Fibroblast of skin of left quadriceps (primary cell): ENCODE measurements at places on chromosomes 5 and 9.

DNA sequence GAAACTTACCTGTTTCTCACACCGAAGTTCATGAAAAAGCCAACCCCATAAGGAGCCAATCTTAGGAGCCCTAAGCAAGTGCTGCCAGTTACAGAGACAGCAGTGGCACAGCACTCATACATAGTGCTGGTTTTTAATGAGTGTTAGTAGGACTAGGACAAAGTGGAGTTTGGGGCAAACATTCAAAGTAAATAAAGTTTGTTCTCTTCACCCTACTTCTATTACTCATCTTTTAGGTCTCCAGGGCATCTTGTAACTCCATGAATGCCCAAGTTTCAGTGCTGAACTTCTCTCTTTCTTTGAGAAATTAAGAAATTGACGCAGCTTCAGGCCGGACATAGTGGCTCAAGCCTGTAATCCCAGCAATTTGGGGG lies 584.7 kb downstream of the EBF1 start:
- no peak for DNase-seq

DNA sequence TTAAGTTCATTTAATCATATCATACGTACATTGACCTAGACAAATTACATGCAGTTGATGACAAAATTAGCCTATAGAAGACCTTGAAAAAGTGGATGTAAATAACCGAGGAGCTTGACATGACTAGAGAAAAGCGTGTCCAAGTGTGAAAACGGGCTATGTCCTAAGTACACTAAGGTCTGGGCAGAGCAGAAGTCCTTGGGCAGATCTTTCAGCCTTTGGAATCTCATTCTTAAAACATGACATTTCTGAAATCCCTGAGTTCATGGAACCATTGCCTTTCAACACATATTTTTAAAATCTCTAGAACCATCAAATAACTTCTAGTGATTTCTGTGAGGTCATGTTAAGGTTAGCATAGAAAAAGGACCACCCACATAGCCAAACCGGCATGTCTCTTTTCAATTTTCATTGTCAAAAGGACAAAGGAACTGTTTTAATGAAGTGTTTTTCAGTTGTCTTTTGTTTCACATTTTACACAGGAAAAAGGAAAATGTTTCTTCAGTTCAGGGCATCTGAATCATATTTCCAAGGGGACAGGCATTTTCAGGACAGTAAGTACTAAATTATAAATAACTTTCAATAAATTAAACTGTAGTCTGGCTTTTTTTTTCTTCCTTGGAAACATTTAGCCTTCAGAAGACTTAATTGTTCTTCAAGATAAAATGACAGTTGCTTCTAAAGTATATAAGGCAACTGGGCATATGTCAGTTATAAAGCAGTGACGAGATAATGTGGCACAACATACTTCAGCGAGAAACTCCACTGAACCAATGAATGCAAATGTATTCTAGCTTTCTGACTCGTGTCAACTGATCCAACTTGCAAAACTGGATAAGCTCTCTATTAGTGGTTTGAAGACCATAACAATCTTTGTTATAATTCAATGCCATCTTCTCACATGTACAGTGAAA lies 416.8 kb downstream of the NFIB start:
- DNase-seq, result no peak

DNA sequence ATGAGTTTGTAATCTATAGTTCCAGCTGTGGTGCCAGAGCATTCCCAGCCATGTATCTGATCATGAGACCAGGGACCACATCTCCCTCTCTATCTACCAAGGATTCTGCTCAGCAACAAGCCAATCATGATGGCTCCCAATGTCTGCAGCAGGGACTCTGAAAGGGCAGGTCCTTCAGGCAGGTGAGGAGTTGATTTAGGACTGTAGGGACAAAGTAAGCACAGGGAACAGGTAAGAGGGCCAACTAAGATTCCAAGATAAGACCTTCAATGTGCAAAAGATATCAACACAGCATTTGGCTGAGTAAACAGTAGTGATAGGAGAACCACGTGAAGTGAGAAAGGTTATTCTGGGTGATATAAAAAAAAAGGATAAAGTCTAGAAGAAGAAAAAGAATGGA lies 8.5 kb downstream of the XPA start:
- DNase-seq, result no peak

- DNase-seq, result no peak
Observed at GRCh38 chr9:26669701-26670670, 222.6 kb downstream of the CAAP1 start.

- DNase-seq, result no peak
Observed at GRCh38 chr9:97852399-97853055, 499 bp upstream of the FOXE1 start.

- no peak for DNase-seq
Observed at GRCh38 chr5:68292316-68292715, 76.8 kb downstream of the PIK3R1 start.

- DNase-seq, result no peak
Observed at GRCh38 chr5:148687427-148687826, 33.1 kb upstream of the HTR4 start.

- no peak for DNase-seq
Observed at GRCh38 chr5:147369742-147370374, 135.0 kb downstream of the STK32A start.

DNA sequence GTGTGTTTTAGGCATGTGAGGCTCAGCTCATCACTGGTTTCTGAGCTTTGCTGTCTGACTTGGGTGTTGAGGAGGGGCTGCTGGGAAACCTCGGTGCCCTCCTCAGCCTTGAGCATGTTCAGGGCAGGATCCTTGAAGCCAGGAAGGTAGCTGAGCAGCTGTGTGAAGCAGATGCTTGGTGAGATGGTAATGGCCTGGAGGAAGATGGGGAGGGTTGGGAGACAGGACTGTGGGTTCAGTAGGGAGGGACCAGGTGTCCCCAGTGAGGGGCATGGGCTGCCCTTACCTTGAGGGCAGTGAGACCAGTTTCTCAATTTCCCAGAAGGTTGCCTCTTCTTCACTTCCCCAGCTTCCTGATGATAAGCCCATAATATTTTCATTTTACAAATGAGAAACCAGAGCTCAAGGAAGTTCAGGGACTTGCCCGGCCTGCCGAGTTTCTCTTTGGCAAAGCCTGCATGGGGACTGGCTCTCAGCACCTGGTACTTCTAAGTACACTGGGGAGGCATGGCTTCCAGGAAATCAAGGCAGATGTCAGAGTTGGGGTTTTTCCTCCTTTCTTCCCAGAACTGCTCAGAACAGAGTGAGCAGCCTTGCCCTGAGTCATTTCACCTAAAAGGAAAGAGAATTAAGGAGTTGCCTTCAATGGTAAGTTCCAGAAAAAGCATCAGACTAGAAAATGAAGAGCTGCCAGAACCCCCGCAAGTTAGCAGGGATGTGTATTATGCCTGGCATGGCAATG lies 225.7 kb downstream of the MAST4 start:
- DNase-seq, result no peak

- no peak for DNase-seq
Observed at GRCh38 chr5:122030251-122030650, 47.8 kb downstream of the LOX start.

GRCh38 chr9:99416007-99416406 lies 193.9 kb downstream of the SEC61B start:
- DNase-seq, result no peak

DNA sequence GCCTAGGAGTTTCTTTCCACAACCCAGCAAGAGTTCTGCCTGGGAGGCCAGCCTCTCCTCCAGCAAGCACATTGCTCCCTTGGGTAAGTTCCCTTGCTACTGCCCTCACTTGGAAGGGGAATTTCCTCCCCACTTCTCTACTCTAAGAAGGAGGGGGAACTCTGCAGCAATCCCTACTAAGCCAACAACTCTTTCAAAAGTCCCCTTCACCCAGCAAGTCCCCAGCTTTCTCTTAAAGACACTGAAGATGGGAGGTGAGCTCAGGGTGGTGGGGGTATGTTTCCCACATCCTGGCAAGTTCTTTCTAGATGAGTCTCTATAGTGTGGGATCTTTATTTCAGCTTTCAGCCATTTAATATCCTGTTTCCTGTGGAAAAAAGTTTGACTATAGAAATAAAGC lies 49.0 kb downstream of the PDE8B start:
- no peak for DNase-seq

GRCh38 chr5:50807661-50808060 lies 141.2 kb downstream of the PARP8 start:
- DNase-seq, result no peak

GRCh38 chr9:93306081-93306480 lies 122.1 kb downstream of the WNK2 start:
- no peak for DNase-seq

- no peak for DNase-seq
Observed at GRCh38 chr5:125655156-125655555, 768.1 kb upstream of the GRAMD2B start.

- peak; percentile 56 for DNase-seq
Observed at GRCh38 chr5:35803191-35803651, 53.5 kb upstream of the IL7R start.

DNA sequence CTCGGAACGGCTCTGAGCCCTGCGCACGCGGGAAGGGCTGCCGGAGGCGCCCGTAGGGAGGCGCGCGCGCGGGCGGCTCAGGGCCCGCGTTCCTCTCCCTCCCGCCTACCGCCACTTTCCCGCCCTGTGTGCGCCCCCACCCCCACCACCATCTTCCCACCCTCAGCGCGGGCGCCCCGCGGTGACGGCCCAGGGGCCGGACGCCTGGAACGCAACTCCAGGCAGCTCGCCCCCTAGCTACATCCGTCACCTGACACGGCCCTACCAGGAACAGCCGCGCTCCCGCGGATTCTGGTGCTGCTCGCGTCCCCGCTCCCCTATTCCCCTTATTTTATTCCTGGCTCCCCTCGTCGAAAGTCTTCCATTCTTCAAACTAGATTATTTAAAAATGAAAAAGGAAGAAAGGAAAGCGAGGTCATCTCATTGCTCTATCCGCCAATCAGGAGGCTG lies at the start of gene CDKN2B-AS1:
Gene CDKN2B-AS1 (plus strand): TSS at position 236 of the 450 bp plus-strand sequence.
- DNase-seq, result no peak

DNA sequence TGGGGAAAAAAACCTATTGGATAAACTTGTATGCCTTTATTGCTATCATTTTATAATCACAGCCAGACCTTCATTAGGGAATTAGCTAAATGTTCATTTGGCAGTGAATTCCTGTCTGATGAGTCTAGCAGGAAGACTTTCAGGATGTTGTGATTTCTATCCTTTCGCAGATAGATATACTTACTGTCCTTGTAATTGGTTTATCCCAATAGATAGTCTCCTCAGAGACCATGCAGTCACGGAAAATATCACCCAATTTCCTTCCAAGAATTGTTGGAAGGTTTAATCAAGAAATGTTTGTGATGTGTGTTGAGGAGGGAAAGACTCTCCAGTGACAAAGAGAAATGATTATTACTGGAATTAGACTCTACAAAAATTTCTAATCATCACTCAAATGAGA lies 1937.9 kb upstream of the WWC1 start:
- no peak for DNase-seq

DNA sequence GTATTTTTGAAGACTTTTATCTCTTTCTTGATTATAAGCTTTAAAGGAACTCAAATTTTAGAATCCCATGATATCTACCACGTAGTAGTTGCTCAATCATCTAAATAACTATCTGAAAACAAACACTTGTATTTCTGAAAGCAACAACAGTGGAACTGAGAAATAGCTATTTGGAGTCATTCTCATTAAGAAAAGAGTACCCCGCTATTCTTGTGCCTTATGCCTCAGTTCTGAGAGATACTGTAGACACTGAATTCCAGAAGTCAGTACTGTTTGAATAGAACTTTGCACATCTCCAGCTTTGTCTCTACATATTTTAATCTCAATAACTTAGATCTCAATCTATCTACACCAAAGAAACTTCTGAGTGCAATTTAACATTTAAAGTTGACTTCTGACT lies 11.4 kb downstream of the CHD1 start:
- DNase-seq, result no peak

- no peak for DNase-seq
Observed at GRCh38 chr9:29806937-29807618, 2233.8 kb upstream of the C9orf72 start.

DNA sequence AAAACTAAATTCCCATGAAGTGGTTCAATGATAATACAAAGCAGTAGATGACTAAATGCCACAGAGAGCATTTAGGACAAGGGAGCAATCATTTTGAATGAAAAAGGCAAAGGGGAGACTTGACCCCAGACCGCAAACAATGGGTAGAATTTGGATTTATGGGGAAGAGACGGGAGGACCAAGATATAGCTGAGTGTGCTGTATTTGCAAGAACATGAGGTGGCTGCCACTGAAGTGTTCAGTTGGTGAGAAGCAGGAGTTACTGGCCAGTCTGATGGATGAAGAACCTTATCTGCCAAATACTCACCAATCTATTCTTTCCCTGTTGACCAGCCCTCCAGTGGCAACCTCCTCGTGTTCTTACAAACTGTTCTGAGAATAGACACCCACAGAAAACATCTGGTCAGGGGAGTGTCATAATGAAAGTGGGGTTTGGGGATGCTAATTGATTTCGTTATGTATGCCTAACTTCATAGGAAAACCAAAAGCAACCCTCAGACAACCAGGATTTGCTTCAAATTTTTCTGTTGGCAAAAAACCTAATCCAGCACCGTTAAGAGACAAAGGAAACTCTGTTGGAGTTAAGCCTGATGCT lies 19.8 kb downstream of the TDRD7 start:
- no peak for DNase-seq

DNA sequence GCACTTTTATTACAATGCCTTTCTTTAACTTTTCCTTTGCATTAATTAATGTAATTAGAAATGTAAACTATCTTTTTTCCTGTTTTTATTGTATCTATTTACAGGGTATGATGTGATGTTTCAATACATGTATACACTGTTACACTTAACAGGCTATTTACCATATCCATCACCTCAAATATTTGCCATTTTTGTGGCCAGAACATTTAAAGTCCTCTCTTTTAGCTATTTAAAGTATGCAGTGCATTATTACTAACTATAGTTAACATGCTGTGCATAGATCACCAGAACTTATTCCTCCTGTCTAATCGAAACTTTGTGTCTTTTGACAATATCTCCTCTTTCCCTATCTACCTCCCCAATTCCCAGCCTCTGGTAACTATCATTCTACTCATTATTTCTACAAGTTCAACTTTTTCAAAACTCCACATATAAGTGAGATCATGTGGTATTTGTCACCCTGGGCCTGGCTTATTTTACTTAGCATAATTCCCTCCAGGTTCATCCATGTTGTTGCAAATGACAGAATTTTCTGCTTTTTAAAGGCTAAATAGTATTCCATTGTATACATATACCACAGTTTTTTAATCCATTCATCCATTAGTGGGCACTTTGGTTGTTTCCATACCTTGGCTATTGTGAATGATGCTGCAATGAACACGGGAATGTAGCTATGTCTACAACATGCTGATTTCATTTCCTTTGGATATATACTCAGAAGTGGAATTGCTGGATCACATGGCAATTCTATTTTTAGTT lies 32.8 kb downstream of the OR2K2 start:
- DNase-seq, result no peak

GRCh38 chr9:100303747-100304146 lies 49.0 kb downstream of the TEX10 start:
- DNase-seq, result no peak
